ENCODE measurements at places on chromosomes 11 and 22.

DNA sequence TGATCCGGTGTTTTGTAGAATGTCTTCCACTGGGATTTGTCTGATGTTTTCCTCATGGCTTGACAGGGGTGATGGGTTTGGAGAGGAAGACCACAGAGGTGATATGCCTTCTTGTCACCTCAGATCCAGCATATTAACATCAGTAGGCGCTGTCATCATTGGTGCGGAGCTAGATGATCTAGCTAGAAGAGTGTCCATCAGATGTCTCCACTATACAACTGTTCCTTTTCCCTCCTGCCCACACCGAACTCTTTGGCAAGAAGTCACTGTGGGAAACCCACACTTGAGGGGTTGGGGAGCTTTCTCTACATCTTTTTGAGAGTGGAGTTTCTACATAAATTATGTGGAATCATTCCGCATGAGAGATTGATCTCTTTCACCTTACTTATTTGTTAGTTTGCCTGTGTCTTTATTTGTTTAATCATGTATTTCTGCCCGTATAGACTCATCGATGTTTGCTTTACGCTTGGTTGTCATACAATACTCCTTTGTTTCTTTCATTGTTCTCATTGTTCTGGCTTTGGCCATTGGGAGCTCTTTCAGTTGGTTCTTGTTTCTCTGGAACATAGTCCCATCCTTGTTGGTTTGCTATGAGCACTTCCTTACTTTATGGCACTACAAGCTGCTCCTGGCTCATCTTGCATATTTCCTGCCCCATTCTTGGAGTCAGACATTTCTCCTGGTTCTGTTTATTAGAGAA lies 1420.3 kb downstream of the BRD1 start:
- DNase-seq = no peak

DNA sequence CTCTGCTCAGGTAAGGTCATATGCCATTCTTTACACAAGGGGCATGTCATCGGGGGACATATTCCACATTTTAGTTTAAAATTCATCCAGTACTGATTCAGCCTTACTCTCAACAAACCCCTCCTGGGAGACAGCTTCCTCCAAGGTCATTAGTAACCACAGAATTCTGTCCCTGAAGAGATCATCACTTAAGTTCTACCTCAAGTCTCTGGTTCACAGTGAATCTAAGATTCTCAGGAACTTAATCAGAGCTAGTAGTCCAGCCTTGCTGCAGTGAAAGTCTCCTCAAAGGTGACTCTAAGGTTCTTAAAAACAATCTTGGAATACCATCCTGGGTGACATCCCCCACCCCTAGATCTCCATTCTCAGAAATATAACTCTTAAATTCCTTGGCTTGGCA lies 18.9 kb upstream of the GDPD4 start:
- no peak for DNase-seq

DNA sequence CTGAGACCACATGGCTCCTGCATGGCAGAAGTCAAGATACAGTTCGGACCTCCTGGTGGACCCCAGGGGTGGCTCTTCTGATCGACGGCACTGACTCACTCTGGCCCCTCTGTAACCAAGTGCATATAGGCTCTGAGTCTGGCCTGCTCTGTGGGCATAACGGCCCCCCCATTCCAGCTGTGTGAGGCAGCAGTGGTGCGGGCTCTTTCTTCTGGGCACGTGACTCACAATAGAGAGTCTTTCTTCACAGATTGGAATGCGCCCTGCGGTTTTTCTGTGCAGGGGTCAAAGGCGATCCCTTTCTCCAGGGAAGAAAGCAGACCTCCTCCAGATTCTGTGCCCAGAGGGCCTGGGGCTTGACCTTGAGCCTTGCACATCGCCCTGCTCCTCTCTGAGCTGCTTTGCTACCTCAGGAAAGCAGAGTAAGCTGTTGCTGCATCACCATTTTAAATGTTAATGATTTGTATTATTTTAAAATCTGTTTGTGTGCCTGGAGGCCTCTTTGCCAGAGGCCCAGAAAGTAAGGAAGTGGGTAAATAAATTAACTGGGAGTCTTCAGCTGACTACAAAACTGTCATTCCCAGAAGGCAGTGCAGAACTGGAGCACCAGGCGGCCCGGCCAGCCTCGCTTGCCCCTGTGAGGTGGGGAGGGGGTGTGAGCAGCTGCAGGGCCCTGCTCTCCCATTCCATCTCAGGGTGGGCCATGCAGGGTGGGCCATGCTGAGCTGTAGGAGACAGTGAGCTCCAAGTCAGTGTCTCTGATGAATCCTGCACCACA lies 199.0 kb downstream of the GRIK4 start:
- no peak for DNase-seq

- DNase-seq = no peak
Observed at GRCh38 chr22:23219822-23220484, 39.6 kb downstream of the BCR start.

GRCh38 chr11:35064114-35064800 lies 74.7 kb upstream of the CD44 start:
- DNase-seq = no peak

DNA sequence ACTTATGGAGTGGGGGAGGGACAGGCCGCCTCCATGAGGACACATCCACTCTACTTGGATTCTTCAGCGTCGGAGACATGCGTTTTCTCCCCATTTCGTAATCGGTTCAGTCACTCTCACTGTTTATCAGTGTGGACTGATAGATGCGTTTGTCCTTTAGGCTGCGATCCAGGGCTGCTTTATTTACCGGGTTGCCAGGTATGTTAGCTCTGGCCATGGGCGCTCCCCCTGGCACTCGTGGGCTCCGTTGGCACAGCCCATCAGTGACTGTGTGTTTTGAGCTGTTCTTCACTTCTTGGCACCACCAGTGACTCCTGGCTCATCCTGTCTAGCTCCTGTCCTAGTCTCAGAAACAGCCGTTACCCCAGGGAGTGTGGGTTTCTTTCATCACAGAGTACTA lies 1203.3 kb downstream of the BRD1 start:
- no peak for DNase-seq

GRCh38 chr11:133503776-133504175 lies 28.5 kb downstream of the OPCML start:
- DNase-seq = no peak
